Activated CD8-positive, alpha-beta memory T cell treated with anti-CD3 and anti-CD28 coated beads for 48 hours (primary cell): ENCODE measurements at places on chromosomes 16 and 17.

- no peak for DNase-seq
Observed at GRCh38 chr17:48641541-48642058, 15.4 kb upstream of the HOXB9 start.

GRCh38 chr16:85250147-85250463 lies 137.8 kb upstream of the CIBAR2 start:
- DNase-seq, result no peak

DNA sequence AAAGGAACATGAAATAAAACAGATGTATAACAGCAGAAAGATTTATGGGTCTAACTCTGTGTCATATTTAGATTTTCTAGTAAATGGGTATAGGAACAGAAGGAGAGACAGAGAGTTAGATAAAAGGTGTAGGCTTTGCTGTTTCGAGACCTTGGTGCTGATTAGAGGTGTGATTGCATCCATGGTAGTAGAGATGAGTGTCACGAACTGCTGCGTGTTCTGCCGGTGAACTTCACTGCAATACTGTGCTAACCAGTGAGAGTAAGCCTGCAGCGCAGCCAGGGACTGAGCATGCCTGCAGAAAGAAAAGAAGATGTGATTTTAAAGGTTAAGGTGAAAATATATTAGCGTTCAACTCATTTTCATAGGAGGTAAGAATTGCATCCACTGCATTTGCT lies 53.7 kb upstream of the GSG1L start:
- no peak for DNase-seq

GRCh38 chr17:30344283-30345088 lies 10.6 kb upstream of the TMIGD1 start:
- DNase-seq, result no peak

DNA sequence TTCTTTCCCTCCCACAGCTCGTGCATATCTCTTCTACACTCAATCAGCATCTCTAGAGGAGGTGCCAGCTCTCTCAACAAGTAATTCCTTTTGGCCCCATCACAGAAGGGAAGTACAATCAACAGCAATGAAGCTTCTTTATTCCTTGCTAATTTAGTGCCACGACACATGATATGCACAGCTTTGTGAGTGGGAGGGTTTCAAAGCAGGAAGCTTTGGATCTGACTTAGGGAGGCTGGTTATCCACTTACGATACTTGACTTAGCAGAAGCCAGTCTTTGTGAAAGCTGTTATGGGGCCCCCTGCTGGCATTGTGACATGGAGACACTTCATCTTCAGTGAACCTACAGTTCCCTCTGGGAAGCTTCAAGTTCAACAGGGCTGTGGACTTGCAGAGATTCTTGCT lies 81.0 kb downstream of the TMEM100 start:
- no peak for DNase-seq

- DNase-seq, result no peak
Observed at GRCh38 chr17:63941751-63942150, 9.6 kb upstream of the CD79B start.

- DNase-seq, result no peak
Observed at GRCh38 chr16:12758031-12758669, 45.5 kb downstream of the CPPED1 start.

GRCh38 chr16:66269617-66270332 lies 96.7 kb upstream of the CDH5 start:
- no peak for DNase-seq

- DNase-seq, result no peak
Observed at GRCh38 chr16:30766206-30766932, 4.2 kb downstream of the RNF40 start.

DNA sequence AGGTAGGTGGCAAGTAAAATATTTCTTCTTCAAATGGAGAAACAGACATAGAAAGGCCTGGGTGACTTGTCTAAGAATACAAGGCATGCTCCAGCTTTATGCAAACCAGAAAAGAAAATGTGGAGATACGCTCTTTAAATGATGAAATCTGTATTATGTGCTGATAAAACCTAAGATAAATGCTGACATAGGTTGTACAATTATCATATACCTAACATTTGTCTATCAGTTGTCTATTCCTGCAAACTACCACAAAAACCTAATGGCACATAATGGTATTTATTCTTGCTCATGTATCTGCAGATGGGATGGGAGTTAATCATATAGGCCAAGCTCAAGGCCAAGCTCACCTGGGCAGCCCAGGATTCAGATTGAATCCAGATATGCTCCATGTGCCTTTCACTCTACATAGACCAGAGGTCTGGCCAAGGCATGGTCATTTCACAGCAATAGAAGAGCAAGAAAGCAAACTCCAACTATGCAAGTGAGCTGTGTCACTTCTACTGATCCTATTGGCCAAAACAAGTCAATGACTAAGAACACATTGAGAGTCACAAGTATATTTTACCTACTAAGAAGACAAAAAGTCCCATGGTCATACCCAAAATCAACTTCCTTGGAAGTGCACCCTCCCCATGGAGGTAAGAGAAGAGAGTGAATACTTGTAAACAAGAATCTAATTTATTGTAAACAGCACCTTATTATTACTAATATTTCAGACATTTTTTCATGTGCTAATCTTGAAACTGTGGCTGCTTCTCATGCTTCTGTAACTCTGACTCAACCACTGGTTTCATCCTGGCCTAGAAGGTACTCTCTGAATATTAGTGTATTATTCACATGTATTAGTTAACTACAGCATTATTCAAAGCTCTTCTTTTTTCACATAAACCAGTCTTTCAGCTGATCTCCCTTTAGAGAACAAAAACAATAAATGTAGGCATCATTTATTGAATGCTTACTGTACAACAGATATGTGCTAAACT lies 270.7 kb upstream of the SOX9 start:
- DNase-seq, result no peak

DNA sequence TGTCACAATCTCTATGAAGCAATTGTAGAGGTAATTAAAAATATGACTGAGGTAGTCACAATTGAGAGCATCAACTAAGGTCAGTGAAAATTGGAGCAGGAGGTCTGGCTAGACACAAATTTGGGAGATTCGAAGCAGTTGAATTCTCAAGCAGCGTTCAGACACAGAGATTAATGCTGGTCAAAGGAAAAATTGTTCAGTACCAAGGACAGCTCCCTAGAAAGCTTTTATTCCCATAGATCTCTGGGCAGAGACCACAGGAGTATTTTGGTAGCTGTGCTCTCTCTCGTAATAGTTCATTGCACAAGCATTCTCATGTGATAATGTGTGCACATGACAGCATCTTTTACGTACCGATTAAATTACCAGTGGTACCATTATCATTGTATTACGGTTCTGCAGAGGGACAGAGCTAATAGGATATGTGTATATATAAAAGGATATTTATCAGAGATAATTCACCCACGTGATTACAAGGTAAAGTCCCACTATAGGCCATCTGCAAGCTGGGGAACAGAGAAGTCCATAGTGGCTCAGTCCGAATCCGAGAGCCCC lies 387.5 kb upstream of the HSBP1 start:
- DNase-seq, result no peak

- no peak for DNase-seq
Observed at GRCh38 chr16:19598805-19599510, 43.5 kb downstream of the VPS35L start.

DNA sequence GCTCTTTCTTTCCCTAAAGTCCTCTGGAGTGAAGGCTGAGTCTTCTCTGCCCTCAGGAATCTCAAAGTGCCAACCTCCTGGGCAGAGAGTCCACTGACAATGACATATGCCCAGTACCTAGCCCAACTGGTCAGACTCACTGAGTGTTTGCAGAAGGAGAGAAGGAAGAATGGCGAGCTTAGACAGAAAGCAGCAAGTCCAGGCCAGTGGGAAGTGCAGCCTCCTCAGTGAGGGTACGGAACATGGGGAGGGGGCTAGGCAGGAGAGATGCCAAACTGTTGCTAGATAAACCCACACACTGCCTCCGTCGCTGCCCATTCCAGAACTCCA lies 678 bp downstream of the EXOC7 start:
- no peak for DNase-seq

DNA sequence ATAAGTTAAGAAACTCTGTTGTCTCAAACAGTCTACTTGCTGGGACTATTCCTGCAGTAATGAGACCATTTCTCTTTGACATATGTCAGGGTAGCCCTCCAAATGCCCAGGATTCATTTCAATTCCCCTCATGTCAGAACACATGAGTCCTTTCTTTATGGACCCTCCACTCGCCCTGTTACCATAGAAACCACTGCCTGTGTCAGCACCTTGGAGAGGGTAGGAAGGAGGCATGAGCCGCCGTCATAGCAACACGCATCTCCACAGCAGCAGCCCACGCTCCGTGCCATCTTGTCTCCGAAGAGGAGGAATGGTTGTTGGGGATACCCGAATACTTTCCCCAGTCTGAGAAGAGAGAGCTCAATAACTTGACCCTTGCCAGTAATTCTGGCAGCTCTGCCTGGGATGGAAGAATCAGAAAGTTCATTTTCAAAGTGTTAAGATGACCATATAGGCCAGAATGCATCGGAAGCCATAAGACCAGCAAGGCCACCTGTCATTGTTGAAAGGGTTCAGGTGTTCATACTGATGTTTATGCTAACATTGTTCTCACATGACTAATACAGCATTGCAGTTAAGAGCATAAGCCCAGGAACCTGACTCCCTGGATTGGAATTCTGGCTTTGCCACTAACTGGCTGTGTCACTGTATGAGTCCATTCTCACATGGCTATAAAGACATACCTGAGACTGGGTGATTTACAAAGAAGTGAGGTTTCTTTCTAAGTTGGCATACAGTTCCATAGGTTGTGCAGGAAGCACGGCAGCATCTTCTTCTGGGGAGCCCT lies 141.3 kb downstream of the ABCC12 start:
- DNase-seq, result no peak

GRCh38 chr17:59451706-59452105 lies 113.7 kb upstream of the DHX40 start:
- DNase-seq, result no peak

DNA sequence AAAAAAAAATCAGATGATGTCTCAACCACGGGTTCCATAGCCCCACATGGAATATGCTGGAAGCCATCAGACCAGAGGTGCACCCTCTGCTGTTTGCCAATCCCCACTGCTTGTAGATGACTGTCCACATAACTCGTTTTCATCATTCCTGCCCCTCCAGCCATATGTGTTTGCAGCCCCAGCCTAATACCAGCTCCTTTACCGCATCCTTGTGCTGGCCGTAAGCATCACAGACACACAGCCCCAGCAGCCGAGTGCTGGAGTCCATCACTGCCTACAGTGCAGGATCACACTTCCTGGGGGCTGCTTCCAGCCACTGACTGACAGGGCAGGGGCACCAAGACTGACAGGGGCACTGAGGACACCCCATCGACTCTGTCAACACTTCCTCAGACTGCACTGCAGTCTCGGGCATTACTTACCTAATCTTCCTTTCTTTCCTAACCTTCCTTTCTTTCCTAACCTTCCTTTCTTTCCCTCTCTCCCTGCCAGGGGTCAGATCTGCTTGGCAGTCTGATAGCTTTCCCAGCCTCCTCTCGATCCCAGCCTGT lies 5.0 kb downstream of the RCVRN start:
- DNase-seq, result no peak

DNA sequence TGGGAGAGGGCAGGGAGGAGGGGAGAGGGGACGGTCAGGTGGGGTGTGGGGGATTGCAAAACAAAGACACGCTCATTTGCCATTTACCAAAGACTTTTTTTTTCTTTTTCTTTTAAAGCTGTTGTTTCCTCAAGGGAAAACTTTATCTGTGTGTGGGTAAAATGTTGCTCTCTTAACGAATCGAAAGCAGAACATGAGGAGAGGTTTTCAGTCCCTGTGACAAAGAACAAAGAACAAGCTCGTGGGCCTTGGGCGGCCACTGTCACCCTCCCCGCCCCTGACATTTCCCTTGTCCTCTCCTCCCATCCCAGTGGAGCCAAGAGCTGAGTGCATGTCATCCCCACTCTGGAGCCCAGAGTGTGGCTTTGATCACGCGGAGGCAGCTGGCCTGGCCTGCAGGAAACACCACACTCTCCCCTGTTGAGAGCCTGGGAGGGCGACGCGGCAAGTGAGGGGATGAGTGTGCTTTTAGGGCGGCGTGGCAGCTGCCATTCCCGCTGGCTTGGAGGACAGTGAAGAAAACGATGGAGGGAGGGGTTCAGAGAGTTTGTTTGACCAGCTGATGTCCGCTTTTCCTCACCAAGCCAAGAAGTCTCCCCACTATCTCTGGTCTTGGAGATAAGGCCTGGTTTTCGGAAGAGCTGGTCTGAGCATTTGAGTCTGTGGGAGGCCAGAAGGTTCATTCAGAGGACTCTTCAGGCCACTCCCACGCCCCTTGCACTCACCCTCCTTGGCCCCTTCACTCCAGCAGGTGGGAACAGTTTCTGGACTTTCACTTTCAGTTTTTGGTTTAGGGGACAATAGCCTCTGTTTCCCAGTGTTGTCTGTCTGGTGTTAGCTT lies 11.4 kb downstream of the CCR7 start:
- no peak for DNase-seq
